Activated T-cell treated with anti-CD3 and anti-CD28 coated beads, Interleukin-2, amount 50 U/mL, for 72 hours (primary cell): ENCODE measurements at places on chromosomes 7 and 10. TPM values are rescaled to one million over a fixed set of nuclear protein-coding genes. Genes with fewer than 3 reads are reported as not detected.

GRCh38 chr10:98404571-98405359 is 10.2 kb downstream of the PYROXD2 start:
- peak overlapping the region; percentile 94 for H3K27ac ChIP-seq
- no peaks in the 10 kb centered on the region for H3K27me3 ChIP-seq
- peaks cover 23% of the 10 kb centered on the region for H3K4me1 ChIP-seq
- peaks cover 4% of the 10 kb centered on the region for H3K36me3 ChIP-seq

- H3K4me1 ChIP-seq: no peaks in the 10 kb centered on the region
- H3K36me3 ChIP-seq: no peaks in the 10 kb centered on the region
- no peak overlapping the region for H3K27ac ChIP-seq
Observed at GRCh38 chr7:96069401-96069800, 252.5 kb downstream of the SLC25A13 start.

DNA sequence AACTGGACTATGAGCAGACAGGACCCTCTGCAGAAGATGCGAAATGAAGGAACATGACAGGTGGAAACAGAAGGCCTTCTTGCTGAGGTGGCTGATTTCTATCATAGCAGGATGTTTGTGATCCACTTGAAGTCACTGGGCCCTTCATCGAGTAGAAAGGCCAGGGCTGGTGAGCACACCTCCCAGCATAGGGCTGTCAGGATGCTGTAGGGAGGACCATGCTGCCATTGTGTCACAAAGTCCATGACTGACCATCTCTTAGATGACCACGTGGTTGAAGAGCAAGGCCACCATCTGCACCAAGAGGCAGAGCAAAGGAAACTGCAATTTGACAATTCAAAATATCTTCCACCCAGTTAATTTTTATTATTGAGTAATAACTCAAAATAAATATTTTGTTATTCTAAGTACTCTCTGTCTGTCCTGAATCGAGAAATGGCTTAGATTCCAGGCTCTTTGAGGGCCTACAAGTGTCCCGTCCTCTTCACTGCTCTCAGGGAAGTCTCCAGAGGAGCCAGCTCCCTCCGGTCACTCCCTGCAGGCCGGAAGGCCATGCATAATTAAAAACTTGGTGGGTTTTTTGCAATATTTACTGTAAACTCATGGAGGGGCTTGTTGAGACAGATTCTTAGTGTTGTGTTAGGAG is 249.3 kb upstream of the ZMIZ1 start:
- H3K36me3 ChIP-seq: no peaks in the 10 kb centered on the region
- no peak overlapping the region for H3K27ac ChIP-seq
- no peak overlapping the region for H3K4me3 ChIP-seq

DNA sequence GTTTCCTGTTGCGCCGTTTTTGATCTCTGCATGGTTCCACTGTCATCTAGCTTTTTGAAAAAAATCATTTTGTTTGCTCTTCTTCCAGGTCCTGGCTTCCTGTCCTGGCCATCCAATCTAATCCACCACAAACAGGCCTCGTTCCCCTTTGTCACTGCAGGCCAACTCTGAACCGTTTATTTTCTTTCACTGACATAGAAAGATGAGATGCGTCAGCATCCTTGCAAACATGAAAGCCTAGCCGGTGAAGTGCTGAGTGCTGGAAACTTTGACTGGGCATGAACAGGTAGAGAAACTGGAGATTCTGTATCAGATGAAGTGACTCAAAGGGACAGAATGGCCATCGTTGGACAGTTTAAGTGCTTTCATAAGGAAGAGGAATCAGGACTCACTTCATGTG is 1247.8 kb downstream of the TYW1 start:
- H3K36me3 ChIP-seq: peaks cover 7% of the 10 kb centered on the region
- no peaks in the 10 kb centered on the region for H3K4me1 ChIP-seq
- H3K4me3 ChIP-seq: no peak overlapping the region
- DNase-seq: no peak

- no peaks in the 10 kb centered on the region for H3K36me3 ChIP-seq
Observed at GRCh38 chr7:130139193-130139960, 65.8 kb downstream of the TMEM209 start.

GRCh38 chr7:8511855-8512254 is 78.4 kb downstream of the NXPH1 start:
- H3K27me3 ChIP-seq: no peaks in the 10 kb centered on the region
- no peak overlapping the region for H3K27ac ChIP-seq
- no peaks in the 10 kb centered on the region for H3K36me3 ChIP-seq

Gene CFAP43
- total RNA-seq: 0.21 TPM

Gene IFIT2
- 36.0 TPM for total RNA-seq

Gene OR2A42
- total RNA-seq: not detected
